ENCODE measurements at places on chromosomes 7 and 10. TPM values are rescaled to one million over a fixed set of nuclear protein-coding genes. Genes with fewer than 3 reads are reported as not detected.

The STRIP2 gene
- total RNA-seq: 7.1 TPM

The TMEM176A gene
- total RNA-seq: not detected

The MTERF1 gene
- 11.9 TPM for total RNA-seq

The PANK1 gene
- total RNA-seq: 6.6 TPM

The CALHM3 gene
- total RNA-seq: 0.50 TPM

The TAS2R39 gene
- not detected for total RNA-seq

The DMBT1 gene
- 0.17 TPM for total RNA-seq

The GPR146 gene
- total RNA-seq: 1.8 TPM

All from A549 treated with Hydrocortisone at 1 μM for 4 hours (cell line).